Pancreas (tissue), 10 donors: ENCODE measurements at places on chromosomes 1 and 21. TPM values are rescaled to one million over a fixed set of nuclear protein-coding genes. Genes with fewer than 3 reads are reported as not detected.

DNA sequence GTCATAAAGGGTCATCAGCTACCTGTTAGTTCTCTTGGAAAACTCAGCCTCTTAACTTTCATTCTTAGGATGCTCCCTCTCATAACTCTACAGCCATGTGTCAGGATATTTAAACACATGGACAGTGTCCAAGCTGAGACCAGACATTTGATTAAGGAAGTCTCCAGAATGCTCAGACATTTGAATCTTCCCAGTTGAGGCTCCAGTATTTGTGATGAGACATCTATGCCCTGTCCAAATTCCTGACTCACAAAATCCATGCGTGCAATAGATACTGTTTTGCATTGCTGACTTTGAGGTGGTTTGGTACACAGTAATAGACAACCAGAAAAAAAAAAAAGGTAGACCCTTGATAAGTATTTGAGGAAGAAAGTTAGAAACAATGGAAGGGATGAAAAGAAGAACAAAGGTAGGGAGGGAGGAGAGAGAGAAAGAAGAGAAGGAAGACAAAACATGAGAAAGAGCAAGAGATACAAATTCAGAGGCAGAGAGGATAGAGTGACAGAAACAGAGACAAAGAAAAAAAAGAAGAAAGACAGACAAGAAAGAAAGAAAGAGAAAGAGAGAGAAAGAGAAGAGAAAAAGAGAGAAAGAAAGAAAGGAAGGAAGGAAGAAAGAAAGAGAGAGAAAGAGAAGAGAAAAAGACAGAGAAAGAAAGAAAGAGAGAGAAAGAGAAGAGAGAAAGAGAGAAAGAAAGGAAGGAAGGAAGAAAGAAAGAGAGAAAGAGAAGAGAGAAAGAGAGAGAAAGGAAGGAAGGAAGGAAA is 275.5 kb upstream of the PRMT6 start:
- no peak for DNase-seq

Gene WDR64
- not detected for total RNA-seq

Gene SCP2
- total RNA-seq, result 45.7 TPM

- no peak for DNase-seq
Measured at GRCh38 chr21:38439957-38440356, 58.3 kb downstream of the ERG start.

DNA sequence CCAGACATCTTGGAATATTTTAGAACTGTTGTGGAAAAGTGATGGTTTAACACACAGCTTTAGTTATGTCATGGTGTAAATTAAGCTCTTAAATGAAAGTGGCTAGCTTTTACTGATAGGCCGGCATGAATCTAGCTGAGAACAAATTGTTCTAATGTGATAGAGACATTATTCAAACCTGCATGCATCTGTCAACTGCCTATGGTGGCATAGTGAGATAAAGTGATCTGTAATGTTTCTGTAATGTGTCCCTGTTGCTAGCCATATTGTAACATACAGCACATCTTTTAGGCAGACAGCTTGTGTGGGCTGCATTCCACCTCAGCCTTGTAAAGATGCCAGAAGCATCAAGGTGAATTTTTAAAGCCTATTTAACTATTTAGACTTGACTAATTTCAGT is 16.0 kb downstream of the LRIG2 start:
- DNase-seq, result no peak

Gene SHISAL2A
- total RNA-seq, result 0.42 TPM

Gene GIPC2
- 10.8 TPM for total RNA-seq

GRCh38 chr1:2156866-2157265 is 37.7 kb downstream of the FAAP20 start:
- no peak for DNase-seq

Gene DAB1
- 0.16 TPM for total RNA-seq

Gene HMGB4
- total RNA-seq, result not detected

- DNase-seq, result no peak
Measured at GRCh38 chr1:24751833-24752232, 6.6 kb downstream of the CLIC4 start.

- peak; percentile 71 for DNase-seq
Measured at GRCh38 chr1:12658531-12659453, 14.9 kb downstream of the AADACL4 start.

Gene TMCC2
- 1.8 TPM for total RNA-seq

Gene TRPM2
- total RNA-seq, result 0.46 TPM
